Renal cortical epithelial cell (primary cell): ENCODE measurements at places on chromosomes 5 and 9.

- DNase-seq, result peak; percentile 43
Observed at GRCh38 chr5:71475788-71476384, 20.4 kb downstream of the BDP1 start.

GRCh38 chr5:65061974-65062353, 293.2 kb downstream of the CWC27 start:
- DNase-seq, result no peak

DNA sequence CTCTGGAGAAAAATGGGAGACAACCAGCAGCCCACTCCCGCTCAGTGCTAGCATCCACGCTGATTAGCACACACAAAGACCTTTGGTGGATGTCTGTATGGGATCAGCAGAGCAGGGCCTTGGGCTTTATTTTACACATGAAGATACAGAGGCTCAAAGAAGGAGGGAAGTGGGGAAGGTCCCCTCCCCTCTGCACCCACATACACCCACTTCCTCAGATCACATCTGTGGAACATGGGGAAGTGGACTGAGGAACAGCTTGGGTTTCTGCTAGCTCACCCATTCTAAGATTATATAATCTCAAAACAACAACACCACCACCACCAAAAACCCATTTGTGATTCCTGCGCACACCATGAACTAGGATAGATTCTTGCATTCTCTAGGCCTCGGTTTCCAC, 14.0 kb downstream of the GGTA1 start:
- DNase-seq, result no peak

DNA sequence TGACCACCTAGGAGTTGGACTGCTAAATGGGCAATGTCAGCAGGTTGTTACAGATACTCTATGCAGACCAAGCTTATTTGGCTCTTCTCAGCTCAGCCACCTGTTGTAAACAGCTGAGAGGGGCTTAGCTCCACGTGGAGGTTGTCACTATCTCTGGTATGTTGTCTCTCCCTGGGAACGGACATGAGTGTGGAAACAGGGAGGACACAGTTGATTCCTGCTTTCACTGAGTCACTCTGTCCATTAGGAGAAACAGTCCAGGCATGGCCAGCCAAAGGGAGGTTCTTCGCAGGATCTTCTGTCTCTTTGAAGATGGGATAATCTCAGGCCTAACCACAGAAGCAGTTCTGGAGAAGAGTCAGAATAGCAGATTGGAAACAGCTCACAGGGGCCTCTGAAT, 121.2 kb downstream of the PALM2AKAP2 start:
- DNase-seq, result no peak

DNA sequence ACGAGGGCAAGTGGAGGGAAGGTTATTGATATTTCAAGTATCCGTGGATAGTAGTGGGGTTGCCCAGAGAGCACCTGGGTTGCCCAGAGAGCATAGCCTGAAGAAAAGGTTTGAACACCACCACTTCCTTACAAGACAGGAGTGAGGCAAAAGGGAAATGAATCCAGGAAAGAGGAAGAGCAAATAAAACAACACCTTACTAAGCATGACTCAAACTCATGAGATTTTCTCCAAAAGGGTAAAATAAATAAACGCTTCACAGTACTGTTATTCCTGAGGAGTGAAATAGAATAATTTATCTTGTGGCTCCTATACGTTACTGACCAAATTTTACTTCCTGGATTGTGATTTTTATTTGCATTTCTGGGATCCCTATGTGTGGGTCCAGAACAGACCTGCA, 65.2 kb upstream of the PTPRD start:
- no peak for DNase-seq

DNA sequence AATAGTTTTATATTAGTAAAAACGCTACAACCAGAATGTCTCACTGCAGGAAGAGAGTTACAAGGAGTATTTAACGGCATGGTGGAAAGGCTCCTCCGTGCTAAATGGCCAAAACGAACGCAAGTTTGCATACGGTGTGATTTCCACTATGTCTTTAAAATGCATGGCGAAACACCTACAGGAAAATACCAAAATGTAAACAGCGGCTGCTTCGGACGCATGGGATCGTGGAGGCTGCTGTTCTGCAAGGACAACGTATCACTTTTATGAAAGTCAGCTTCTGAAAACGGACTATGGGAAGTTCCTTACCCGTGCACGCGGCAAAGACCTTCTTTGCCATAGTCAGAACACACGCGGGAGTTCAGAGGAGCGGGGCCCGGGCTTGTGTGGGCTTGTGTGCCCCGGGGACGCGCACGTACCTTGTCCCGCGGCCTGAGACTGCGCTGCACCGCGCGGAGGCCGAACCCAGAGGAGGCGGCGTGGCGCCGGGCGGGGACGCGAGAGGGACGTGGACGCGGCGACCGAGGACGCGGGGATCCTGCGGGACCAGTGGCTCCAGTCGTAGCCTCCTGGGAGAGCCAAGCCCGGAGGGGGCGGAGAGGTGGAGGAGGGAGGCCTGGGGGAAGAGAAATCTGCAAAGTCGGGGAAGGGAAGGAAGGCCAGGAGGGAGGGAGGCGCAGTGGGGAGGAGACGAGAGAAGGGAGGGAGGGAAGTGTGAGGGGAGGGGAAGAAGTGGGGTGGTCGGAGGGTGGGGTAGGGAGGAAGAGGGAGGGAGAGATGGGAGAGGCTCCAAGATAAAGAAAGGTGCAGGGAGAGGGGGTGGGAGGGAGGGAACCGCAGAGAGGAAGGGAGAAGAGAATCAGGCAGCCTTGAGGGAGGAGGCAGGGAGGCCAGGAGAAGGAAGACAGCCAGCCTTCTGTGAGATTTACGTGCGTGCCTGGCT, at the start of gene CMBL:
Gene CMBL (minus strand): TSS at position 697 of the 943 bp plus-strand sequence. CDS start 17,140 bp downstream, outside the sequence.
- no peak for DNase-seq

GRCh38 chr5:116137544-116138378, 52.9 kb downstream of the COMMD10 start:
- DNase-seq, result peak; percentile 69

- no peak for DNase-seq
Observed at GRCh38 chr5:953535-954449, 54.8 kb upstream of the NKD2 start.

DNA sequence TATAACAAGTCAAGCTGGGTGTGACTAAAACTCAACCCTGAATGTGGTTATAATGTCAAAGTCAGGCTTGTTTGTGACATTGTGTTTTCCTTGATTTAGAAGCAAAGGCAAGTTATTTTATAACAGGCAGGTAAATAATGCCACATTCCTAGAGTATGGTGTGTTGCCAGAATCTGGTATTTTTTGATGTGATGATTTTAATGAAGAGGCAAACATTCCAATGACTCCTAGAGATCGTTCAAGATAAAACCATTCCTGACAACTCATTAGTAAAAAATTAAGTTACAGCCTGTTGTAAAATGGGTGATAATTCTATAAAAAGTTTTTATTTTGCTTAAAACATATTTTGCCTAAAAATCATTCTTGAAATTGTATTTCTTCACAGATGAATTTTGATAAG, 60.0 kb downstream of the RAB14 start:
- DNase-seq, result no peak

- no peak for DNase-seq
Observed at GRCh38 chr9:131296906-131297500, 7.5 kb downstream of the PLPP7 start.

DNA sequence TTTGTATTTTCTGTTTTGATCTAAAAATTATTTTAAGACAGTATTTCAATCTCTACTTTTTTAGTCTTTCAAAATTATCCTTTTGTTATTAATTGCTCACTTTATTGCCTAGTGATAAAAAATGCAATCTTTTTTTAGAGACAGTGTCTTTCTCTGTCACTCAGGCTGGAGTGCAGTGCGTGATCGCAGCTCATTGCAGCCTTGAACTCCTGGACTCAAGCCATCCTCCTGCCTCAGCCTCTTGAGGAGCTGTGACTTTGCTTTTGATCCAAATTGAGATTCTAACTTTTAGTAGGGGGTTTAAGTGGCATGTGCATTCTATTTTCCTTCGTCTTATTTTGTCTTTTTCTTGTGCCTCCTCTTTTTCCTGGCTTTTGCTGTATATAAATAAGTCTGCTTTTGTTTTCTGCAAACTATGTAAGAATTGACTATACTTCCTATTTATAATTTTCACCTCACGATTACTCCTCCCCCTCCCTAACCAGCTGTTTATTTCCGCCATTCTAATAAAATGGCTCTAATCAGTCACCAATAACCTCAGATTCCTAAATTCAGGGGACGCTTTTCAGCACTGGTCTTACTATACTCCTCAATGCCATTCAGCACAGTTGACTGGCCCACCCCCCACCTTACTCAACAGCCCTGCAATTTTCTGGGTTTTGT, 32.3 kb downstream of the KLF9 start:
- DNase-seq, result no peak

DNA sequence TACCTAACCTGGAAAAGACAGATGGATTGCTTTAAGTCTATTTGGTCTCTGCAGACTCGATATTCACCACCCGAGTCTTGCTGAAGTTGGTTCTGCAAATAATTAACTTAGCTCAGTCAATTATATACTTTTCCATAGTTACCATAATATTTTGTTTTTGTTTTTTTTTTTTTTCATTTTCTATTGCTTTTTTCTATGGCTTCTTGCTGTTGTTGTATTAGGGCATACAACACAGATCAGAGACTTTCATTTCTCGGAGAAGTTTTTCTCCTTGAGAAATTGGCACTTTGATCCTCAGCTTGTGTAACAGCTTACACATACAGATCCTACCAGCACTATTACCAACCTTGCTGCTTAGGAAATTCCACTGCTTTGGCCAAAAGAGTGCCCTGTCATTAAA, 88.0 kb downstream of the GPR21 start:
- peak; percentile 80 for DNase-seq

- DNase-seq, result no peak
Observed at GRCh38 chr9:27717991-27718390, 144.7 kb upstream of the C9orf72 start.

- no peak for DNase-seq
Observed at GRCh38 chr9:34862836-34863235, 95.2 kb upstream of the PHF24 start.

- no peak for DNase-seq
Observed at GRCh38 chr9:93670208-93671019, 94.0 kb downstream of the PHF2 start.

DNA sequence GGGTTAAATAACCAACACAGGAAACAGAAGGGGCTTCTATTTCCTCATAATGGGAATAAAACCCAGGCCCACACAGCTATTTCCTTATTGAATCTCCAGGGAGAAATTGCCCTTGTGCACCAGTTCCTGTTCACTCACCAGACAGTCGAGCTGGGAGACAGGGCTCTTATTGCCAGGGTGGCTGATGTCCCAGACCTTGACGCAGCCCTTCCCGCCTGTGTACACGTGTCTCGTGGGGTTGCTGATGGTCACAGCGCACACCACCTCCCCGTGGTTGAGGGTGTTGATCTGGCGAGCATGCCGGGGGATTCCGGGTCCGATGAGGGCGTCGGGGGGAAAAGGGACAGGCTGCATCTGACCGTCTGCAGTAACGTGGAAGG, 96.5 kb downstream of the TLE1 start:
- no peak for DNase-seq

- no peak for DNase-seq
Observed at GRCh38 chr5:58149746-58150145, 310.1 kb downstream of the PLK2 start.

DNA sequence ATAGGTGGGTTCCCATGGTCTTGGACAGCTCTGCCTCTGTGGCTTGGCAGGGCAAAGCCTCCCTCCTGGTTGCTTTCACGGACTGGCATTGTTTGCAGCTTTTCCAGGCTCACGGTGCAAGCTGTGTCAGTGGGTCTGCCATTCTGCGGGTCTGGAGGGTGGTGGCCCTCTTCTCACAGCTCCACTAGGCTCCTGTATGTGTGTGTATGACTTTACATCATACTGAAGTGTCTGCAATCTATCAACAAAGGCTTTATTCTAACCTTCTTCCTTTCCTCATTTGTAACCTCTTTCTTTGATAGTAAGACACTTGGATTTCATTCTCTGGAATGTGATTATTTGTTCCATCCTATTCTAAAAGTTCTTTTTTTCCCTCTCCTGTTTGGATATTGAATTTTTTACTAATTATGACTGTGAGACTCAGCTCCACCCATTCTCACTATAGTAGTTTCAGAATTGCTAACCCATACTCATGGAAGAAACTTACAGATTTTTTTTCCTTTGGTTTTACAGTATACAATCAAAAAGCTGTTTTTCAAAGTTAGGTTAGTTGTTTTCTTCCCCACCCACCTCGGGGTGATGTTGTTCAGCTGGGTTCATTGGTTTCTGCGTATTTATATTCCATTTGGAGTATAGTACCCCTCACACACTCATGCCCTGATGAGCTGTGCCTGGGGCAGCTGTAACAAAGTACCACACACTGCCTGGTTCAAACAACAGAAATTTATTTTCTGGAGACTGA, 144.6 kb upstream of the OTULINL start:
- DNase-seq, result no peak

- DNase-seq, result no peak
Observed at GRCh38 chr9:128091144-128091543, 23.1 kb downstream of the SLC25A25 start.

DNA sequence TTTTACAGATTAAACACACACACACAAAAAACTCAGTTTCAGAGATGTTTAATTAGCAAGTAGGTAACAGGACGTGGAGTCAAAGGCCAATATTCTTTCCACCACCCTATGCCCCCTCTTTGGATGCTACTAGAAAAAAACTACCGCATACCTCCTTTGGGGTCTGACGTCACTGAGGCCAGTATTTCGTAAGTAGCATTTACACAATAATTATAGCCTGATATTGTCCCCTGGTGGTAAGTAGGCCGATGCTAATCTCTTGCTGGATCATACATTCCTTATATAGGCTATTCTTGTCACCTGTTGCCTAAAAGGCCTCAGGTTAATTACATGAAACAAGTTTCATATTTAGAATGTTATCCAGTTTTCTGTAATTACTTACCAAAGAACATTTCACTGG, 21.0 kb upstream of the SMARCA2 start:
- no peak for DNase-seq

- DNase-seq, result no peak
Observed at GRCh38 chr5:172055996-172056395, 49.6 kb upstream of the FBXW11 start.

- DNase-seq, result peak; percentile 58
Observed at GRCh38 chr5:138754699-138755057, 1.5 kb downstream of the CTNNA1 start.

- DNase-seq, result no peak
Observed at GRCh38 chr5:135218790-135219568, 180.1 kb downstream of the MACROH2A1 start.

GRCh38 chr5:1783216-1783554, 16.5 kb downstream of the MRPL36 start:
- DNase-seq, result peak; percentile 75

DNA sequence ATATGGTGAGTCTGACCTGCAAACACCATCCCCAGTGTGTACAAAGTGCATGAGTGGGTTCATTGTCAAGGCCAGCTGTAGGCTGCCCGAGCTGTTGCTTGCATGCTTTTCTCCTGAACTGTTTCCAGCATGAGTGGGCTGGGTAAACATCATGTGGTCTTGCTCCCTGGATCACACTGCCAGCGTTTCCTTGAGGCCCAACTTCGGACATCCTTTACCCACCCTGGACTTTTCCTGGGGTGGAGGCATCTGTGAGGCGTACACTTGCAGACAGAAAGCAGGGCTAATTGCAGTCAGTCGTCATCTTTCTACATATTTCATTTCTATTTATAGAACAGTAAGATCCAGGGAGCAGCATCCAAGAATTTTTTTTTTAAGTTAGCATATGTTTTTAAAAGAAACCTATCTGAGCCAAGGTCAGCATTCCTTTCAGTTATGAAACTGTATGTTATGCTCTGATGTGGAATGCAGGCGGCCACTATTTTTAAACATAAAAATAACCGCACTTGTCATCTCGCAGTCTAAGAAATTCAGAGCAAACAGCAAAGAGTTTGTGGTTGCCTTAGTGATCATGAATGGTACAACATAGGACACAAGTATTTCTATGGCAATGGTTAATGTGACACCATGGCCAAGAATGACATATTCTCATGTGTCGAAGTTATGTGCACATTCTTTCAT, 106.5 kb upstream of the DMRT1 start:
- no peak for DNase-seq

- DNase-seq, result no peak
Observed at GRCh38 chr5:180082633-180083420, 11.3 kb upstream of the RNF130 start.
